Pancreas (tissue), 10 donors: ENCODE measurements at places on chromosomes 2 and 18.

- DNase-seq: no peak
- no peaks in the 10 kb centered on the region for H3K4me1 ChIP-seq
- no peak overlapping the region for H3K4me3 ChIP-seq
- no peaks in the 10 kb centered on the region for H3K27me3 ChIP-seq
- H3K36me3 ChIP-seq: no peaks in the 10 kb centered on the region
- no peak overlapping the region for H3K27ac ChIP-seq
Observed at GRCh38 chr2:109143214-109144187, 14.5 kb downstream of the SH3RF3 start.

DNA sequence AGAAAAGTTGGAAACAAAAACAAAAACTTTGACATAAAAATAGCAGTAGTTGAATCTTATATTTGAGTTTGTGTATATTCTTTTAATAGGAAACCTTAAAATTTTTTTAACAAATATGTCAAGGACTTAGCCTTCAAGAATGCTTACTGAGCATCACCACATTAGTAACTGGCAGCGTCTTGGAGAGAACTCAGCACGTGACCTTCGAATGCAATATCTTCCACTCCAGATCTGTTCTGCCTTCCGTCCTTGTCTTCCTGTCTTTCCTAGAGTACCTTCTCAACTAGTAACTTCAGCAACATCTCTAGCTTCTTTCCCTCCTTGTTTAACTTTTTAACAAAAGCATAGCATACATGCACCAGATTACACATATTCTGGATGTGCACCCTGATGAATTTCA, 972 bp downstream of the RSAD2 start:
- no peaks in the 10 kb centered on the region for H3K4me1 ChIP-seq
- no peak overlapping the region for H3K4me3 ChIP-seq
- DNase-seq: no peak
- H3K27me3 ChIP-seq: no peaks in the 10 kb centered on the region
- H3K27ac ChIP-seq: no peak overlapping the region
- no peaks in the 10 kb centered on the region for H3K36me3 ChIP-seq

DNA sequence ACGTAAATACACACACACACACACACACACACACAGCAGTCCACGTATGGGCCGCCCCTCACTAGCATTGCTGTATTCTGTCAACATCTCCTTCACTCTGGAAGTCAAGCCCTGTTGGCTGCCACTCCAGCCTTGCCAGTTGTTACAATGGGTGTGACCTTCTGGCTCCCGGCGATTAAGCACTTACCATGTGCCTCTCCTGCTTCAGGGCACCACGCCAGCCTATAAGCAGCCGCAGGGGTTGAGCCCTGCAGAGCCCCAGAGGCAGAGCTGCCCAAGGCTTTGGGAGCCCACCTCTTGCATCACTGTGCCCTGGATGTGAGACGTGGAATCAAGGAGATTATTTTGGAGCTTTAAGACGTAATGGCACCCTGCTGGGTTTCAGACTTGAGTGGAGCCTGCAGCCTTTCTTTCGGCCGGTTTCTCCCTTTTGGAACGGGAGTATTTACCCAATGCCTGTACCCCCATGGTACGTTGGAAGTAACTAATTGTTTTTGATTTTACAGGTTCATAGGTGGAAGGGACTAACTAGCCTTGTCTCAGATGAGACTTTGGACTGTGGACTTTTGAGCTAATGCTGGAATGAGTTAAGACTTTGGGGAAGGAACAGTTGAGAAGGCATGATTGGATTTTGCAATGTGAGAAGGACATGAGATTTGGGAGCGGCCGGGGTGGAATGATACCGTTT, 54.5 kb upstream of the ROCK2 start:
- DNase-seq: no peak
- no peak overlapping the region for H3K27ac ChIP-seq
- H3K4me3 ChIP-seq: no peak overlapping the region

DNA sequence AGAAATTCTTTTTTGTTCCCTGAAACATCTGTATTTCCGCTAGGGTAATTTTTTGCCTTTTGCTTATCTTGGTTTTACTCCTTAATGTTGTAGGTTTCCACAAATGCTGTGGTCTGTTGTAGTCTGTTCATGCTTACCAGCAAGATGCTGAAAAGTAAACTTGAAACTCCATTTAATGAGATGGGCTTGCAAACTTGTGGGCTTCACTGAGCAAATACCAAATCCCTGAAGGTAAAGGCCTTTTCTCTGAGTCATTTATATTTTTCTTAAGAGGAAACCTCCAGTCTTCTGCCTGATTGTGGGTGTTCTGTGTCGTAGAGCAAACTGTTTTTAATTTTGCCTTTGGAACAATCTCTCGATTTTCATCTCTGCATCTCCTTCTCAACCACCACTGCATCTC, 9.3 kb downstream of the SP140 start:
- no peak overlapping the region for H3K4me3 ChIP-seq
- H3K27ac ChIP-seq: no peak overlapping the region
- DNase-seq: no peak
- no peaks in the 10 kb centered on the region for H3K36me3 ChIP-seq

- no peaks in the 10 kb centered on the region for H3K36me3 ChIP-seq
- no peak overlapping the region for H3K27ac ChIP-seq
- no peak overlapping the region for H3K4me3 ChIP-seq
- DNase-seq: no peak
Observed at GRCh38 chr18:51151185-51151567, 46.3 kb downstream of the MEX3C start.

- H3K27ac ChIP-seq: no peak overlapping the region
- no peak for DNase-seq
- H3K4me3 ChIP-seq: no peak overlapping the region
- no peaks in the 10 kb centered on the region for H3K27me3 ChIP-seq
- H3K4me1 ChIP-seq: no peaks in the 10 kb centered on the region
Observed at GRCh38 chr18:56711708-56712445, 60.7 kb downstream of the WDR7 start.

DNA sequence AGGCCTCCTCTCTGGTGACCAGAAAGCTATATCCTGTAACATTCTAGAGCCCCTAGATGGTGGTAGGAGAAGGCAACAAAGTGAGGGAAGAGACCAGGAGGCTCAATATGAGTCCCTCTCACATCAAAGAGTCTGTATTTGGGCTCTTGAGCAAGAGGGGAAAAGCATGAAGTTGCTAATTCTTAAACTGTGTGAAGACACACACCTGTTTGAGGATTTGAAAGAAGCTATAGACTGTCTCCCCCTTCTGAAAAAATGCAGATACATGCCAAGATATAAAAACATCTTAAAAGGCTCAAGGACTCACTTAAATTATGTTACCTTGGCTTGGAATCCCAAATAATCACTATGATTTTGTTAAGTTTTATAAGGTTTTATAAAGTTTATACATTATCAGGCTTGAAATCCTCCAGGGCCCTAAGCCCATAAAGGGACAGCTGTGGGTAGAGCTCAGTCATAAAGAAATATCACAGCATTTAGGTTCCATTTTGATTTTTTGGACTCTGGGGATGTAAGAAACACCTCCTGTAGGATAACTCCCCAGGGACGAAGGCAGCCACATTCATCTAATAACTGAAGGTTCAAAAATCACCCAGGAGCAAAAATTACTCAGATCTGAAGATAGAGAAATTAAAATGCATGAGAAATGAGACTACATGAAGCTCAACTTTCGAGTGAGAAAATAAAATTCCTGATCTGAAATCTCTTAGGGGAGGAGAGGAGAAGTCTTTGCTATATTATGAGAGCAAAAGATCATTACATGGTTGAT, 136.1 kb upstream of the LGALSL start:
- no peaks in the 10 kb centered on the region for H3K27me3 ChIP-seq
- H3K4me1 ChIP-seq: no peaks in the 10 kb centered on the region
- no peak overlapping the region for H3K4me3 ChIP-seq
- no peaks in the 10 kb centered on the region for H3K36me3 ChIP-seq

- no peak overlapping the region for H3K27ac ChIP-seq
- no peaks in the 10 kb centered on the region for H3K4me1 ChIP-seq
- DNase-seq: no peak
- no peak overlapping the region for H3K4me3 ChIP-seq
- H3K27me3 ChIP-seq: no peaks in the 10 kb centered on the region
Observed at GRCh38 chr2:133574620-133575019, 6.4 kb upstream of the NCKAP5 start.

- no peaks in the 10 kb centered on the region for H3K36me3 ChIP-seq
- H3K4me1 ChIP-seq: no peaks in the 10 kb centered on the region
- peak; percentile 41 for DNase-seq
- H3K4me3 ChIP-seq: no peak overlapping the region
- H3K27me3 ChIP-seq: no peaks in the 10 kb centered on the region
Observed at GRCh38 chr2:42854207-42854818, 61.9 kb upstream of the HAAO start.

DNA sequence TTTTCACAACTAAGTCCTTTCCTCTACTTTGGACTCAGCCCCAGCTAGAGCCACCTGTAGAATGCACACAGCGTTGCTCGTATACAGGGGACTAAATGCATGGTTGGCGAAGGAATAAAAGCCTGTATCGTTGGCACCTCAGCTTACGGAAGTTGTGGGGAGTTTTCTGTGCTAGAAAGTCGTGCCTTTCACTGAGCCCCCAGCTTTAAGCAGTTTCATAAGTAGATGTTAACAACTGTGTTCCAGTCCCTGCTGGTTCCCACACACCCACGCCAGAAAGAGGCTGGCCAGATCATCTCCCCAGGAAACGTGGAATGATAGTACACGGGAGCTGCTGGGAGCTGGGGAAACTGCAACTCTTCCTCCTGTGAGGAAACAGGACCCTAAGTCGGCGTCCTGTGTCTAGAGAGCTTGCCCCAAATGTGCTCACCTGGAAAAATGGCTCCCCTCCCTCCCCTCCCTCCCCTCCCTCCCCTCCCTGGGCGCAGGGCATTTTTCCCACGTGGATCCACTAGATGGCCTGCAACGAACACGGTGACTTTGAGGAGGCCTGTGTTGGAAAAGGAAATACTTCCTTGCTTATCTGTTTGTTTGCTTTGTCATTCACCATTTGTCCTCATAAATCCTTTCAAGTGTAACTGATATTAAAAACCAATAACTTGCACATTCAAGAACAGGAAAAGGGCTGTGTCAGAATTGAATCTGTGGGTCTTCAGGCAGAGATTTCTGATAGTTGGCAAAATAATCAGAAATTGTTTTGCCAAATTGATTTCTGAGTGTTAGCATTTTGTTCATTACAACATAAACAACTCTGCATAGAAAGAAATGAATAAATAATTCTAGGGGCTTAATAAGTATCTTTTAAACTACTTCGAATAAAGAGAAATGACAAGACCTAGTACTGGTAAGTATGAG, 43.9 kb upstream of the RFX8 start:
- peak; percentile 52 for DNase-seq
- H3K4me1 ChIP-seq: no peaks in the 10 kb centered on the region
- H3K36me3 ChIP-seq: no peaks in the 10 kb centered on the region
- H3K4me3 ChIP-seq: no peak overlapping the region
- no peaks in the 10 kb centered on the region for H3K27me3 ChIP-seq

DNA sequence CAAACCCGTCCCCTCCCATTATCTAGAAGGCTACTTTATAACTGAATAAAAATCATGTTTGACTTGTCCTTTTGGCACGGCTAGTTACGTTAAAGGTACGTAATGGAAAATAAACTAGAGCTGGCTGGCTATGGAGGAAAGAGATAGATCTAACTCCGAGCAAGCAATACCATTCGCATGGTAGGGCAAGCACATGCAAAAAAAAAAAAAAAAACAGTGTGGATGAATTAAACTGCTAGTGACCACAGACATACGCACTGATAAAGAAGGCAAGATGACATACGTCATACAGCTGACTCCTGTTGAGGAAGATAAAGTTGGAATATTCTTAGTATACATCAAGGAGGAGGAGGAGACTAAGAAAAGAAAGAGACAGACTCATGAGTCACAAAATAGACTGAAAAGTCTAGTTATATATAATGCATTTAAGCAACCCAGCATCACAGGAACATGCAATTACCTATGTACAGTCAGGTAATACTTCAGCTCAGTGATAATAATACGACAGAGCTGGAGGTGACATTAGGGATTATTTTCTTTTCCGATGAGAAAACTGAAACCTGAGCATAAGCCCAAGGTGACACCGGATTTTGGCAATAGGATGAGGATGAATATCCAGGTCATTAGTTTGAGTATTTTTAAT, 37.9 kb upstream of the NARS1 start:
- H3K36me3 ChIP-seq: no peaks in the 10 kb centered on the region
- DNase-seq: no peak

DNA sequence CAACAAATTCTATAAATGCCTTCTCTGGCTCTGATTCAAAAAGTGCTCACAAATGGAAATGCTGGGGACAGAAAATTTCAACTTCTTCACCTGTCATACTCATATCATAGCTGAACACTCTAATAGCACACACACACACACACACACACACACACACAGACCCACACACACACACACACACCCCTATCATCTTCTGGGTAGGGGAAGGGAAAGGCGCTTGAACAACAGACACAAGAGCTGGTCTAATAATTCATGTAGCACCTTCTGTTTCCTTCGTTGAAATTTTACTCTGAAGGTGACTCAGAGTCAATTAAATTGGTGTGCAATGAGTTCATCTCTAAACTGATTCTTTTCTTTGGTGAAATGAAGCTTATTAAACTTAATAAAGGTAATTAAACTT, 32.9 kb downstream of the CD28 start:
- no peaks in the 10 kb centered on the region for H3K27me3 ChIP-seq
- no peak overlapping the region for H3K4me3 ChIP-seq
- H3K36me3 ChIP-seq: no peaks in the 10 kb centered on the region
- DNase-seq: no peak
- H3K27ac ChIP-seq: no peak overlapping the region

- no peak overlapping the region for H3K27ac ChIP-seq
- peaks cover 22% of the 10 kb centered on the region for H3K4me1 ChIP-seq
- H3K4me3 ChIP-seq: no peak overlapping the region
- no peaks in the 10 kb centered on the region for H3K27me3 ChIP-seq
- no peaks in the 10 kb centered on the region for H3K36me3 ChIP-seq
Observed at GRCh38 chr2:693606-694005, 16.4 kb upstream of the TMEM18 start.

GRCh38 chr18:11369556-11369955, 220.2 kb upstream of the PIEZO2 start:
- DNase-seq: no peak
- no peaks in the 10 kb centered on the region for H3K4me1 ChIP-seq
- H3K36me3 ChIP-seq: no peaks in the 10 kb centered on the region
- peaks cover 3% of the 10 kb centered on the region for H3K27me3 ChIP-seq

DNA sequence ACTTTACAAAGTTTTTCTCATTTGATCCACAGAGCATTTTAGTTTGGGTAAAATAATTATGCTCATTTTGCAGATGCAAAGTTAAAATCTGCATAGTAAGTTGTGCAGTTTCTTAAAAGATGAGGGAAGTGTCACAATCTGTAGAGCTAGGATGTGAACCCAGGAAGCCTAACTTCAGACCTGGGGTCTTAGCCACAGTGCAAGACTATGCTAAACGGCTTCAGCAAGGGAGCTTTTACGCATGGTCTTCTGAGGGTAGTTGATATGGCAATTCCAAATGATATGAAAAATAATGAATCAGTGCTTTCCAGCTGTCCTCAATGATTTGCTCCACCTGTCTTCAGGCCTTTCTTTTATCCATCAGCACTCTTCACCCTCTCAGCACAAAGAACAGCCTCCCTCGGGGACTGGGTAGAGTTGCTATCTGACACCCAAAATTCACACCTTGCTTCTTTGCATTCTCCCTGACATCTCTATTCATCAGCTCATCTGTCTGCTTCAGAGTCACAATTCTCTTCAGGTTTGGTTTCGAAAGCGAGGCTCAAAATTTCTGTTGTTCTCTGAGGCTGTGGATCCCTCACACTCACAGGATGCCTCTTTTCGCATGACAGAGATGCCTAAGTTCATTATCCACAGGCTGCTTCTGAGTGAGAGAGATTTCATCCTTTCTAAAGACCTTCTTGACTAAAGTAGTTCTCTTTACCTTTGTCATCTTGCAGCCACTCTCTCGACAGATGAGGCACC, 302.5 kb downstream of the NRXN1 start:
- H3K27me3 ChIP-seq: no peaks in the 10 kb centered on the region
- no peak overlapping the region for H3K4me3 ChIP-seq

- no peak overlapping the region for H3K4me3 ChIP-seq
- peaks cover 33% of the 10 kb centered on the region for H3K4me1 ChIP-seq
- no peak for DNase-seq
- H3K27me3 ChIP-seq: no peaks in the 10 kb centered on the region
Observed at GRCh38 chr2:62787386-62787785, 81.9 kb downstream of the EHBP1 start.
